SJSA1 (cell line): ENCODE measurements at places on chromosomes 5 and 9.

DNA sequence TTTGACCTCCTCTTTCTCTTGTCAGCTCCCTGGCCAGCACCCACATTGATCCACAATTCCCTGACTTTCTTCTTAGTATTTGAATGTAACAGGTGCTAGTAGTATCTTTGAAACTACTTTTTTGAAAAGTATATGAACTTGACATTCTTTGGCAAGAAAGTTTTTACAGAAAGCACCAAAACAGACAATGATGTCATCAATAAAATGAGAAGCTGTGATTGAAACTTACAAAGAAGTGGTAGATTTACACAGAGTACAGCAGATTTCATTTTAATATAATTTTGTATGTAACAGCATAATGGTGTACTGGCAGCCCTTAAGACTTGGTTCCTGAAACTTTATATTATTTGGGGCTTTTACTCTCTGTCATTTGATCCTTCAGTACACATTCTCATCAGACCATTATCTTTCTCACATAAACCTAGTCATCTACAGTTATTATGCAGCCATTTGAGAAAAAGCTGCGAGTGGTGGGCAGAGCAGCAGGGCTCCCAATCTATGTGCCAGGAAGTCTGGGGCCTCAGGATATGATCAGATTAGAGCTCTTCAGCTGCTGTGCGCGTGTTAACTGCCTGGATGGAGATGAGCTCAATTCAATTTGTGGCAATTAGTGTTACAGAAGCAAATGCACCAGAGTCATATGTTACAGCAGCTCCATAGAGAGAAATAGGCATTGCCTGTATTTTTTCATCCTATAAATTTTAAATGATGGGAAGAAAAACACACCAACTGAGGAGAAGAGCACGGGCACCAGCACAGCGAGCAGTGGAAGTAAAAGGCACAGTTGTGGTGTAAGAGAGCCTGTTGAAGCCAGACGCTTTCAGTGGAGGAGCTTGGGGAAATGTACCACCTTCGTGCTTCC, 126.1 kb downstream of the STARD4 start:
- DNase-seq, result no peak

DNA sequence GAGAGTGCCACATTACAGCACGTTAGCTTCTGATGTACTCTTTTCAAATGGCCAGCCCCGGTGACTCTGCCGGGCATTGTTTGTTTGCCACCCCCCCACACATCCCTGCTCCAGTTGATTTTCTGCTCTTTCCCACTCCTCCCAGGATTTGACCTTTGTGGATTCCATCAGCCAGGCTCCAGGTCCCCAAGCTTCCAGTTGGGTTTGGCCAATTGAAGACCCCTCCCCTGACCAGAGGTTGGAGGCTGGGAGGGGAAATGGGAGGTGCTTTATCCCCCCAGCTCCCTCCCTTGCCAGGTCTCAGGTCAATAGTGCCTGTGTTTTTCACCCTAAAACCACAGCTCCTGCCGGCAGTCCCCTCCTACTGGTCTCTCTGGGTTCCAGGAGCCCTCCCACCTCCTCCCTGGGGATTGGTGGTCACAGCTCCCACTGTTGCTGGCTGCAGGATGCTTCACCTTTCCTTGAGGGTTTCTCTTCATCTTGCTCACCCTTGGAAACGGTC, 34.9 kb downstream of the IRF1 start:
- DNase-seq, result no peak

DNA sequence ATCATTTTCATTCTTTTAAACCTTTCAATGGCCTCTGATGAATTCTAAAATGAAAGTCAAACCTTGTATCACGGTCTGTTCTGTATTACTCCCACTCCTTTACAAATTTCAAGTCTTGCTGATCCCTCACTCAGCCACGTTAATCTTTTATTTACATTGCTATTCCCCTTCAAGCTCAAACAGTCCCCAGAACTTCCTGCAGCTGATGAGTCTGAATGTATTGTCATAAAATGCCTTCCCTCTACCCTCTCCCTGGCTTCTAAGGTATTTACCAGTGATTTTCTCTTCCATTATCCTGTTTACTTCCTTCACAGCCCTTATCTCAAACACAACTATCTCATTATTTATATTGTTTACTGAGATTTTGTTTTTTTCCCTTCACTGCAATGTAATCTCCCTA, 562.3 kb upstream of the C9orf72 start:
- DNase-seq, result no peak

- DNase-seq, result no peak
Measured at GRCh38 chr5:6556089-6556801, 76.6 kb downstream of the NSUN2 start.

- peak; percentile 62 for DNase-seq
Measured at GRCh38 chr9:91424403-91425176, 958 bp upstream of the NFIL3 start.

- peak; percentile 59 for DNase-seq
Measured at GRCh38 chr5:16456103-16456832, 9.3 kb downstream of the ZNF622 start.

DNA sequence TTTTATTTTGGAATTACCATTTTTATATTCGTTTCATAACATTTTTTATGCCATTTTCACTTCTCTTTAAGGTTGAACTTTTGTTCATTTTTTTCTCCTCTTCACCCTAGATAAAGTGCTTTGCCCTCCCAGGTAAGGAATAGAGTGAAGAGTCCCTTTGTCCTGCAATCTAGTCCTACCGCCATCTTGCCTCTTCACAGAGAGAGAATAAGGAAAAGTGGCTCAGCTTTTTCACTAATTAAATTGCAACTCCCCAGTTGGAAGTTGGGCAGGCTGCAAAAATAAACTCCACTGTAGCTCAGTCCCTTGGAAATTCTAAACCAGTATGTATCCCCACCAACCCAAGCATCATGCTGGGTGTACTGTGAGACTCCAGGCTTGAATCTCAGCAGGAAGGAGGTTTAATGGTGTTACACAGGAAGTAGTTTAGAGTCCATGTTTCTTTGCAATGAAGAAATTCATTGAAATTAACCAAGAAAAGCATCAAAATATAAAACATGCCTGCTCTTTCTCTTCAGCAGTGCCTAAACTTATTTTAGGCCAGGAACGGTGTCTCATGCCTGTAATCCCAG, 60.3 kb upstream of the PCSK1 start:
- DNase-seq, result no peak
